Activated CD8-positive, alpha-beta T cell treated with anti-CD3 and anti-CD28 coated beads, Interleukin-2, amount 10 ng/mL, durations not matched to agents 7 days and 5 days (primary cell): ENCODE measurements at places on chromosomes 12 and 14. TPM values are rescaled to one million over a fixed set of nuclear protein-coding genes. Genes with fewer than 3 reads are reported as not detected.

- H3K4me3 ChIP-seq = no peak overlapping the region
- H3K27ac ChIP-seq = no peak overlapping the region
- H3K4me1 ChIP-seq = no peaks in the 10 kb centered on the region
- DNase-seq = no peak
- H3K27me3 ChIP-seq = no peaks in the 10 kb centered on the region
These were observed 1006.4 kb upstream of the TMEM132C start for GRCh38 chr12:127260531-127260930.

- no peak overlapping the region for H3K4me3 ChIP-seq
- H3K27ac ChIP-seq = no peak overlapping the region
- H3K4me1 ChIP-seq = peaks cover 2% of the 10 kb centered on the region
- H3K36me3 ChIP-seq = no peaks in the 10 kb centered on the region
These were observed 280.6 kb upstream of the RTL1 start for GRCh38 chr14:101184104-101184455.

GRCh38 chr12:4133636-4134447, 139.7 kb upstream of the CCND2 start:
- no peak overlapping the region for H3K27ac ChIP-seq
- no peak overlapping the region for H3K4me3 ChIP-seq
- no peaks in the 10 kb centered on the region for H3K27me3 ChIP-seq
- peaks cover 36% of the 10 kb centered on the region for H3K4me1 ChIP-seq

DNA sequence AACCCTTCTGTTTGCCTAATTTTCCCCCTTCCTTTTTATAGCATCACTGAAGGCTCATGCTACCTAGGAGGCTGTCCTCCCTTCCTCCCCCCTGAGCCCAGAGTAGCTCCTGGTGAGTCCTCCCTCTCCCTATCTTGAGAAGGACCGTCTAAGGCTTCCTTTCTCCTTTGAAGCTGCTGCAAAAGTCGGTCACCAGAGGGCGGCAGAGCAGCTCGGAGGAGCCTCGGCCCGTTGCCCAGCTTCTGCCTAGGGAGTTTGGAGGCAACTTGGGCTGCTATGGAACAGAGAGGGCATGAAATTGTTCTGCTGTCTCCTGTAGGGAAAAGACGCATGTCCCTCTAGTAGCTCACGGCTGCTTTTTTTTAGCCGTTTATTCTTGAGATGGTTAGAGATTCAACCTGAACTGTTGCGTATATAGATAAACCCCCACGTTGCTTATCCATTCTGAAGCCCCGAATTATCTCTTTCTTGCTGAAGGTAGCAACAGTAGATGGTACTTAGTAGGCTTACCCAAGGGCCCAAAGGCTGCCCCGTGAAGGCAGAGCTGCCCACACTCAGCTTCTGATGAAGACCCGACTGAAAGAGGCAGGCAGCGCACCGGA, 5.7 kb downstream of the WNT5B start:
- DNase-seq = peak; percentile 72
- peaks cover 8% of the 10 kb centered on the region for H3K4me1 ChIP-seq
- no peak overlapping the region for H3K27ac ChIP-seq
- no peak overlapping the region for H3K4me3 ChIP-seq
- H3K36me3 ChIP-seq = no peaks in the 10 kb centered on the region

MORN3 gene
- 0.26 TPM for total RNA-seq
